Tibial nerve (tissue), 4 donors: ENCODE measurements at places on chromosomes 1 and 21.

DNA sequence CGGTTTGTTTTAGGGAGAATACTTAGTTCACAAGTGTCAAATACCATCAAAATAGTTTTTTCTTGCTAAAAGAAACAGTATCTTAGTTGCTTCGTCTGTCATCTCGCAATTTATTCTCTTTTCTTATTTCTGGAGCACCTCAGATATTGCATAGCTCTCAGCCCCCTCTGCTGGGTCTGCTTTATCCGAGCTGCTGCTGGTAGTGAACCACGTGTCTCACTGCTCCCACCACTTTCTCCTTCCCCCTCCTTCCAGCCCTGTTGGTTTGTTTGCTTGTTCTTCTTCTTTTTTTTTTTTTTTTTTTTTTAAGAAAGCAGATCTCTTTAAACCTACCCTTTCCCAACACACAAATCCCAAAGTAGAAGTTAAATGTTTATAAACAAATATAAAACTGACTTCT is 170.8 kb downstream of the EDEM3 start:
- no peaks in the 10 kb centered on the region for H3K36me3 ChIP-seq
- H3K27ac ChIP-seq: no peak overlapping the region
- no peak for DNase-seq
- no peak overlapping the region for H3K4me3 ChIP-seq
- H3K27me3 ChIP-seq: no peaks in the 10 kb centered on the region

DNA sequence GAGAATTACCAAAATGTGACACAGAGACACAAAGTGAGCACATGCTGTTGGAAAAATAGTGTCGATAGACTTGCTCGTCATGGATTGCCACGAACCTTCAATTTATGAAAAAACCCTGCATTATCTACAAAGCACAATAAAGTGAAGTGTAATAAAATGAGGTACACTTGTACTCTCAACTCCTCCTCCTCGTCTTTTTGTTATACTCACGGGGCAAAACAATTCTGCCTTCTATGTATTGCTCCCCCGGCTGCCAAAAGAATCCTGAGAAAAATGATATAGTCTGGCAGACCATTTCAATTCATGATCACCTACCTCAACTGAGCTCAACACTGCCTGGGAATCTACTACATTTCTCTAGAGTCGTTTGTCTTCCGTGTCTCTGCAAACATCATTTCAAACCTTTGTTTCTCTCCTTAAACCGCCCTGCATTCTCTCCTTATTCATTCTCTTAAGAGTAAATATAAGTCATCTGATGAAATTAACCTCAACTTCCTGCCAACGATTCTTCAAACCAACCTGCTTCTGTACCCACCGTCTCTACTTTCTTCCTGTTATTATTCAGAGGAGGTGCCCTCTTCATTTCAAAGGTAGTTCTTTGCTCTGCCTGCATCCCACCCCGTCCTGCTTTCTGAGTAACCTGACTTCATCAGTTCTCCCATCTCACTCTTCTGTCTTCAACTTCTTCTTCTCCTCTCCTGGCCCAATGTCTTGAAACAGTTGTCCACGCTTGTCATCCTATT is 12.9 kb upstream of the IL19 start:
- no peak overlapping the region for H3K27ac ChIP-seq
- no peak for DNase-seq
- H3K27me3 ChIP-seq: no peaks in the 10 kb centered on the region
- H3K4me1 ChIP-seq: no peaks in the 10 kb centered on the region
- no peak overlapping the region for H3K4me3 ChIP-seq

DNA sequence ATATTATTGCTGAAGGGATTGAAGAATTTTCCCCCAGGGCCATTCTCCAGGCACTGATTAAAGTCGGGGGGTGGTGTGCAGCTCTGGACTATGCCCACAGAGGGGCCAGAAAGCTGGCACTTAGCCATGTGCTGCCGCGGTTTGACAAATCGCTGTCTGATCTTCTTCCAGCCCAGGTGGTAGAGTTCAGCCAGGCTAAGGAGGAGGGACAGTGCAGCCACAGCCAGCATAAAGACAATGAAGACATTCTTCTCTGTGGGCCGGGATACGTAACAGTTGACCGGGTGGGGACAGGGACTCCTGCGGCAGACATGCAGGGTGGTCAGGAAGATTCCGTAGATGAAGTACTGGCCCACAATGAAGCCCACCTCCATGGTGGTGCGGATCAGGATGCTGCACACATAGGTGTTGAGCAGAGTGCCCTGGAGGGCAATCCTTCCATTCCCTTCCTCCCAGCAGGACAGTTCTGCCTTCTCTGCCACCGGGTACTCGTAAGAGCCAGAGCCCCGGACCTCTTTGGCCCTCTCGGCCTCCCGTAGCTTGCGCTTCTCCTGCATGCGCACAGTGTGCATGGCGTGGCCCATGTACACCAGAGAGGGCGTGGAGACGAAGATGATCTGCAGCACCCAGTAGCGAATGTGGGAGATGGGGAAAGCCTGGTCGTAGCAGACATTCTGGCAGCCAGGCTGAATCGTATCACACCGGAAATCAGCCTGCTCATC is 1.9 kb downstream of the GJA5 start:
- DNase-seq: no peak
- H3K4me3 ChIP-seq: no peak overlapping the region
- no peaks in the 10 kb centered on the region for H3K4me1 ChIP-seq

- peak overlapping the region; percentile 39 for H3K4me3 ChIP-seq
- DNase-seq: no peak
- H3K4me1 ChIP-seq: no peaks in the 10 kb centered on the region
- peaks cover 71% of the 10 kb centered on the region for H3K27me3 ChIP-seq
- peak overlapping the region; percentile 71 for H3K27ac ChIP-seq
These were observed 383 bp upstream of the PRRX1 start for GRCh38 chr1:170663404-170664092.

DNA sequence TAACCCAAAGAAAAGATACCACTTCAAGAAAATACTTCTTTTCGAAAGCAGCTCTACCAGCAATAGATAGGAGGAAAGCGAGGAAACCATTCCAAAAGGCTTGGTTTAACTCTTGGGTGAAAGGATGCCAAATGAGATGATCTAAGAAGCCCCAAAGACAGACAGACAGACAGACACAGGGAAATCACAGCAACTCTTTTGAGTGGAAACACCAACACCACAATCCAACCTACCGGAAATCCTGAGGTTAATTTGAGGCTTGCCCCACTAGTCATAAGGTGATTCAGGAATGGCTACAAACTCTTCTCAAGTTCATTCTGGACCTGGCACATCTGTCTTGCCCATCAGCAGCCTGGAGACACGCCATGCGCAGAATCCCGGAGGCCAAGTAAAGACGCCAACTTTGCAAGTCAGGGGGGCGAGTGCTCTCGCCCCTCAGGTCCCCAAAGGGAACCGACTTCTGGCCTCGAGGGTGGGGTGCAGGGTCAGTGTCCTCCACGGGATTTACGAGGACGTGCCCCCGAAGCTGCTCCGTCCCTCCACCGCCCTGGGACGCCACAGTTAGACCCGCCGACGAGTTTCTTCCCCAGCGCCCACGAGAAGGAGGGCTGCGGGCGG is 778 bp downstream of the EVI5 start:
- DNase-seq: peak; percentile 16
- peaks cover 50% of the 10 kb centered on the region for H3K4me1 ChIP-seq
- peak overlapping the region; percentile 99 for H3K27ac ChIP-seq

DNA sequence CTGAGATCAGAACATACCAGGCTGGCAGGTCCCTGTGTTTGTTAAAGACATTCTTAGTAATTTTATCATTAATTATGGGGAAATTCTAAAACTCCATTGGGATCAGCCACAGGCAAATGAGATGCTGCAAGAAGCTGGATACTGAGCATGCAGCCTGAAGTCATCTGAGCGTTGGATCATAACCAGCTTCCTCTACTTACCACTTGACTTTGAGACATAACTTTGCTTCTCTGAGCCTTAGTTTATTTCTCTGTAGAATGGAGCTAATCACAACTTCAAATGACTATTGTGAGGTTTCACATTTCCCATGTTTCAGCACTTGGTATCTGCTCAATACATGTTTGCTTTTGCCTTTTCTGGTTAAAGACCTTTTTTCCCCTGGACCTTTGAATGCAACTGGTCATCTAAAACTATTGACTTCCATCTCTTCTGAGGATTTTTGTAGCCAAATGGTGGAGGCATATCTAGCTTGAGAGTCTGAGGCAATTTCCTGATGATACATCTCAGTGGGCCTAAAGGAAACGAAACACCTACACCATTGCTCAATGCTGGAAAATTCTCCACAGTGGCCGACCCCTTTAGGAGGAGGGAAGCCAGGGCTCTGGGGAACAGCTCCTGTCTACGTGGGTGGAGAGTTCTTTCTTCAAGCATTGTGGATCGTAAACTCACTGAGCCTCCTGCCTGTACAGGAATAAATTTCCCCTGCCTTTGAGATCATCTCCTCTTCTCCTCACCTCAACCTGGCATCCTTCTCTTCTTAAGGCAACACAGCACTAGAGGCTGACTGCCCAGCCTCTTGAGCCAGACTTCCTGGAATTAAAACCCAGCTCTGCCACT is 109.1 kb upstream of the HOOK1 start:
- H3K27me3 ChIP-seq: no peaks in the 10 kb centered on the region
- no peaks in the 10 kb centered on the region for H3K36me3 ChIP-seq
- H3K27ac ChIP-seq: peak overlapping the region; percentile 63
- H3K4me3 ChIP-seq: no peak overlapping the region
- DNase-seq: no peak

DNA sequence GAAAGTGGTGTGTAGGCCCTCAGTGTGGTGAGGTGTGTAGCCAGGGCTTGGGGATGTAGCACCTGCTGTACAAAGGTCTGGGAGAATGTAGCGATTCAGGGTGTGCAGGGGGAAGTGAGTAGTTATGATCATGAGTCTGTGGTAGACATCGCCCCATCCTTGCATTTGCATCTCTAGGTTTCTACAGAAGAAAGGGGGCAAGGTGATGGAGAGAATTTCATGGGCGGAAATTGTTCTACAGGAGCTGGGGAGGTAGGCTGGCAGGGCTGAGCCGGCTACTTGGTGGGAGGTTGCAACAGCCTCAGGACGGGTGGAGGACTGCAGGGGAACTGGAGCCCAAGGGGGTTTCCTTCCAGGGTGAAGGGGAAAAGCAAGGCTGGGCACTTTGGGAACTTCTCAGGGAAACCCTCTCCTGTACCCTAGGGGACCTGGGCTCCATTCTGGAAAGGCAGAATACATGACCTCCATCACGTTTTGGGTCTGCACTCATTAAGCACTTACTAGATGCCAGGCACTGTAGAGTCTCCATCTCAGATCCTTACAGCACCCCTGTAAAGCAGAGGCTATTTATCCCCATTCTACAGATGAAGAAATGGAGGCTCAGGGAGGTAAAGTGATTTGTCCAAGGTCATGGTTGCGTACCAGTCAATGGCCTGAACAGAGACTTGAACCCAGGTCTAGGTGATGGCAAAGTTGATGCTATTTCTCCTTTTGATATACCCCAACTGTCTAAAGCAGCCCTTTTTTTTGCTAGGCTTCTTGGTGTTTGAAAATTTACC is 14.5 kb upstream of the TNFRSF1B start:
- H3K27ac ChIP-seq: peak overlapping the region; percentile 58
- peaks cover 55% of the 10 kb centered on the region for H3K4me1 ChIP-seq
- DNase-seq: no peak
- no peaks in the 10 kb centered on the region for H3K27me3 ChIP-seq
- no peaks in the 10 kb centered on the region for H3K36me3 ChIP-seq

GRCh38 chr1:54361342-54361741 is 44.9 kb downstream of the SSBP3 start:
- H3K4me1 ChIP-seq: peaks cover 14% of the 10 kb centered on the region
- H3K27me3 ChIP-seq: no peaks in the 10 kb centered on the region
- no peaks in the 10 kb centered on the region for H3K36me3 ChIP-seq
- no peak for DNase-seq
- H3K4me3 ChIP-seq: no peak overlapping the region
- no peak overlapping the region for H3K27ac ChIP-seq

DNA sequence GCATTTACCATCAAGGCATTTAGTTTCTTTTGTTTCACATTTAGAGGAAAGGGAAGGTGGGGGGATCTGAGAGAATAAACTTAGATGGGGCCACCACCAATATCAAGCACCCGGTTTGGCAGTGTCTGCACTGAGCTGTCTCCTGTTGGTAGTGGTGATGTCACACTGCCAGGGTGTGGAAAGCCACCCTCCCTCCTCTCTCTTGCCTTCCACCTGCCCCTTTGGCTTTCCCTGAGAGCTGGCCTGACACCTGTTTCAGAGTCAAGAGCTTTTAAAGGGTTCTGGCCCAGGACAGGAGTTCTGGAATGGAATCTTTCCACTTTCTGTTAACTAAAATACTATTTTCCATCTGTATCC is 13.4 kb downstream of the ATF3 start:
- no peak for DNase-seq
- no peak overlapping the region for H3K27ac ChIP-seq
- no peaks in the 10 kb centered on the region for H3K27me3 ChIP-seq

DNA sequence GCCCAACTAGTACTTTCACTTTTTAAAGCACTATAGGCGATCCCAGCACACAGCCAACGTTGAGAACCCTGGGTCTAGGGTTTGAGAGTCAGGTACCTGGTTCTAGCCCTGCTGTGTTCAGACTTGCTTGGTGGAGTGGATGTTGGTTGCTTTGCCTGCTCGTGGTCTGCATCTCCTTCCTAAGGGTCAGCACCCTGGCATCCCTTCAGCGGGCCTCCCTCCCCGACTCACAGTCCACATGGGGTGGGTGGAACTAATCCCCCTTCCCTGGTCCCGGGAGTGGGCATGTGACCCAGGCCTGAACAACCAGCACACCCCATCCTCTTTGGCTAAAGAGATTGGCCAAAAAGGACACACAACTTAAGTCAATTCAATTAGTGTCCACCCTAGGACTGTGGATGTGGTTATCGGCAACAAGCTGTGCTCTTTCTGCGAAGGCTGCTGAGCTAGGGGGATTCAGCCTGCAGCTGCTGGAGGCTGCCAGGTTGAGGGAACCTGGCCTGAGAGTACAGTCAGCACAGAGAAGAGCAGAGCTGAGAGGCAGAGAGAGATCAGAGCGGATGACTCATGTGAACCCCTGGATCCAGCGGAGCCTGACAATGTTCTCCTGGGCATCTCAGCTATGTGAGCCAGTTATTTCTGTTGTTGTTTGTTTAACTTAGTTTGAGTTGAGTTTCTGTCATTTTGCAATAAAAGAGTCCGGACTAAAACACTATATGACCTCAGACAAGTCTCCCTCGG is 138.9 kb downstream of the ACTL8 start:
- H3K36me3 ChIP-seq: no peaks in the 10 kb centered on the region
- H3K4me1 ChIP-seq: no peaks in the 10 kb centered on the region
- H3K4me3 ChIP-seq: no peak overlapping the region
- peaks cover 27% of the 10 kb centered on the region for H3K27me3 ChIP-seq
- DNase-seq: no peak

- H3K4me3 ChIP-seq: peak within 1 kb of the TSS; percentile 84
- no peaks in the 10 kb centered on the region for H3K27me3 ChIP-seq
- peak within 1 kb of the TSS; percentile 96 for H3K27ac ChIP-seq
- peak; percentile 87 for DNase-seq
These were observed at the start of the genes ACAP3 and PUSL1 for GRCh38 chr1:1307923-1308755. TSS of gene ACAP3 (minus strand) at chr1:1307930. CDS start at chr1:1307815, 115 bp downstream. TSS of gene PUSL1 (plus strand) at chr1:1308597. CDS start at chr1:1308644, 47 bp downstream.
